ENCODE measurements at places on chromosomes 5 and 9.

DNA sequence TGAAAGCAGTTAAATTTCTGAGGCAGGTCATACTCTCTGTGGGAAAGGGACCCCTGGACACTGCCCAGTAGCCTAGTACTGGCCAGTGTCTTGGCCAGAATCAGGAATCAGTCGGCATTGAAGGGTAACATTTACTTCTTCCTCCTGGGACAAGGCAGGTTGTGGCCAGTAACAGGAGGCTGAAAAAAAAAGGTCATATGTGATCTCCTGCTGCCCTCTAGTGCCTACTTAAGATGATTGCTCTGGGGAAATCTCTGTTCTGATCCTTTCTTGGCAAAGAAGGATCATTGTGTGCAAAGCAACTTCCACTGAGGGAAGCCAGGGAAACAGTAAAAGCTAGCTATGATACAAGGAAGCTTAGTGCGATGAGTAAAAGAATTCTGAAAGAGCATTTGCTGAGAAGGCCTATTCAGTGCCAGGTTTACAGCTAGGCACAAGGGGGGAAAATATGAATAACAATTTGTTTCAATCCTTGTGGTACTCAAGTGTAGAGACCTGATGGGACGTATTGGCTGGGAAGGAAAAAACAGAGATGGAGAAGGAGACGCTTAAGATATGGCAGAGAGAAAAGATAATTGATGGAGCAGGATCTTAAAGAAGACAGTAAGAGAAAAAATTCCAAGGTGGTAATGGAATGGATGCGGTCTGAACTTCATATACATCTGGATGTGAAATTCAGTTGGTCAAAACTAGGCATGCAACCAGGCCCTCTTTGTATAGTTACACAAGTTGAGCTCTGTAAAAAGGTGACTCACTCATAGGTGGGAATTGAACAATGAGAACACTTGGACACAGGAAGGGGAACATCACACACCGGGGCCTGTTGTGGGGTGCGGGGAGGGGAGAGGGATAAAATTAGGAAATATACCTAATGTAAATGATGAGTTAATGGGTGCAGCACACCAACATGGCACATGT is 25.8 kb upstream of the TRIM32 start:
- DNase-seq, result no peak

DNA sequence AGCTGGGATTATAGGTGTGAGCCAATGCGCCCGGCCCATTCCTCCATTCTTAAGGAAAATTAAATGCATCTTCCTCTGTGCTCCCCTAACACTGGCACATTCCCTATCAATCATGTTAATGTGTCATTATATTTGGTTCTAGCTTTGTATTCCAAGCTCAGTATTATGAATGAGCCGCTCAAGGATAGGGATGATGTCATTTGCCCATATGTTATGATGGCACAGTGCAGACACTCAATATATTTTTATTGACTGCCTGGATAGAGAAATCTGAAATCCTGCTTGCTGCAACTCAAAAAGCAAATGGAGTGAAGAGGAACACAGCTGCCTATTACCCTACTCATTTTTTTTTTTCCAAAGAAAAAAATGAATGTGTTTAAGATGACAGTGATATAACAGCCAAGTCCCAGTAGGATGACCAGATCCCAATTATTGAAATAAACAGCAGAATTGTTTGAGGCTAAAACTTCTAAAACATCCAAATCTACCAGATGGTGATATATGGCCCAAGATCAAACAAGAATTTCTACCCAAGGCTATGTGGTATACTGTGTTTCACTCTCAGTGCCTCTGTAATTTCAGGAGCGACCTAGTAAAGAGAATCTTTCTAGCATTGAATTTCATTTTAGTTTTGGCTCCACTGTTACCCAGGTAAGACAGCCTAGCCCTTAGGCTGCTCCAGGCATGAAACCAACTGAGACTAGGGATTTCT is 16.3 kb downstream of the SUSD1 start:
- DNase-seq, result no peak

DNA sequence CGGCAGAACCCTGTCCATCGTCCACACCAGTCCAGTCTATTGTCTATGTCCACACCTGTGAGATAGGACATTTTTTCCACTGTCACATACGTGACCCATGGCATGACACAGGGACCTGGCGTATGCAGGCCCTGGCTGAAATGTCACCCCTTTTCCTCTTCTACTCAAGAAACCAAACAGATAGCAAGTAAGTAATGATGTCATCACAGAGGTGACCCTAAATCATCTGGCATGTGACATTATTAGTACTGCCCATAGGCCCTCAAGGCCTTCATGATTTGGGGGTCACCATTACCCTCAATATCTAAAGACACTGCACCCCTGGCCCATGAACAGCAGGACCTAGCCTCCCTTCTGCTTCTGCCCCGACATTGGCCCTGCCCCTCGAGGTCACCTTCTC is 88.3 kb downstream of the LHX2 start:
- no peak for DNase-seq

- DNase-seq, result no peak
These were observed 2308.8 kb upstream of the ACO1 start for GRCh38 chr9:30075451-30076199.

GRCh38 chr9:5846501-5846921 is 13.6 kb upstream of the ERMP1 start:
- DNase-seq, result no peak

- DNase-seq, result no peak
These were observed 22.9 kb upstream of the SPINK1 start for GRCh38 chr5:147854331-147854730.

- DNase-seq, result peak; percentile 52
These were observed 22.6 kb upstream of the RAPGEF1 start for GRCh38 chr9:131762356-131762932.

- no peak for DNase-seq
These were observed 3.6 kb downstream of the PTRH1 start for GRCh38 chr9:127711831-127712274.

DNA sequence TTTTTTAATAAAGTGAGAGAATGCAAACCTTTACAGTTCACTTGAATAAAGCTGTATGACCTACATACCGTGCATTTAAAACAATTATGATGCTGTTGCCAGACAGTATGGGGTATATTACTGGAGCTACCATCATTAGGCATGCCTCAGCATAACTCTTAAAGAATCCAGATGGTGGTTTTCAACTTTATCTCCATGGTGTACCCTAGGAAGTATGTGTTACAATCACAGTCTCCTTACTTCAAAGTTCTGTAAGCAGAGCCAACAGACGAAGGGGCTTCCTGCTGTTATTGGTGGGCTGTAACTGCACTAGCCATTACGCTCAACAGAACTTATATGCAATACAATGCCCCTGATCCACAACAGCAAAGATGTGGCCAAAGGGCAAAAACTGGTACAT is 803.3 kb downstream of the DTWD2 start:
- DNase-seq, result no peak

Data from stimulated activated CD4-positive, alpha-beta T cell treated with anti-CD3 and anti-CD28 coated beads, Interleukin-12 subunit alpha, Interleukin-12 subunit beta, amount 100 ng/mL, for 24 hours (primary cell).